GM20000 (cell line): ENCODE measurements at places on chromosomes 13 and 19.
A peak's percentile ranks its signal among the peaks of the same experiment; 100 is the strongest.

DNA sequence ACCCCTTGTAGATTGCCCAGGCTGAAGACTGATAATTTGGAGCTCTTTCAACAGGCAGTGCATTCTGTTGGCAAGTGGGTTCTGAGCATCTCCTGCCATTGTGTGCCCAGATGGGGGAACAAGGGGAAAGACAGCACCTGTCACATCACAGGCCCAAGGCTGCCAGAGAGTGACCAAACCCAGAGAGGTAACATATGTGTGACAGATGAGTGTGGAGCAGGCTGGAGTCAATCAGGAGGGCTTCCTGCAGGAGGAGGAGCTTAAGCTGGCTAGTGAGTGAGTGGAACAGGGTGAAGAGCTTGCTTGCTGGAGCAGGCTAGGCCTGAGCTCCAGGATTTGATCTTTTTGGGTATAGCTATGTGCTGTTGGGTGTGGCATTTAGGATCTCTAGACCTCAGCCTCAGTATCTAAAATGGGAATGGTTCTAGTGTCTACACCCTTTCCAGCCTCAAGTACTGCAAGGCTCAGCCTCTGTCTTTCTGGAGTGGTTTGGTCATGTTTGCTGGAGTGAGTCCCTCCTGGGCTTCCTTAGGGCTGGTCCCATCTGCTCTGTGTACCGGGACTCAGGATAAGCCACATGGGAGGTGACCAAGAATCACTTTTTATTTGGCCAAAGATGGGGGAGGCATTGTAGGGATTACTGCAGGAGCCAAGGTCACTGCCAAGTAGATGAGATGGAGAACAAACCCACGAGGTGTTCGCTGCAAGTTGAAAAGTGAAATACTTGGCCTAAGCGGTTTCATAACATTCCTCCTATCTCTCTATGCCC, 152.4 kb upstream of the TSHZ3 start:
- DNase-seq: no peak

- DNase-seq: no peak
Measured at GRCh38 chr13:73268306-73268705, 209.5 kb downstream of the KLF5 start.

DNA sequence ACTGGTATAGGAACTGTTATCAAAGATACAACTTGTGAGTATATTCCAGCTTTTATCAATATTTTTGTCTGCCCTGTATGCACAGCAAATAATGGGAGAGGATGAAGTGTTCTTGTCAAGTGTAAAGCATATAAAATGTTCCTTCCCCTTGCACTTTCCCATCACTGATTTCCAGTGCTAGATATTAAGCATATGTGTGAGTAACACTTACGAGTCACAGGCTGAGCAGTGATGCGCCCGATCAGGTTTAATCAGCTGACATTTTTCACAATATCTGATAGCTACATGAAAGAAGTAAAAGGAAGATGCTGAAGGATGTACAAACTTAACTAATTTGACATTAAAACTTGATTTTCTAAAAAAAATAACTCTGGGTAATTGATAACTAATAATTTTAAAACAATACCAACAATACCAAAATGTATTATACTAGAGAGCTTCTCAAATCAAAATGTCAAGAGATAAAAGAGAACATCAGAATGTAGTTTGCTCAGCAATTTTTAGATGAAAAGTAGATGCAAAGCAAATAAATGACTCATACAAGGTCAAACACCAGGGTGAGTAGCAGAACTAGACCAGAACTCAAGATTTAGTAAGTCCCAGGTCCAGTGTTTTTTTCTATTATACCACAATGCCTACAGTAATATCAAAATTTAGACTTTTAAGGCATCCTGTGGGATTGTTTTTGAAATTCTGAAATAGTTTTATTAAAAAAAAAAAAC, 56.4 kb downstream of the ZDHHC20 start:
- DNase-seq: no peak

DNA sequence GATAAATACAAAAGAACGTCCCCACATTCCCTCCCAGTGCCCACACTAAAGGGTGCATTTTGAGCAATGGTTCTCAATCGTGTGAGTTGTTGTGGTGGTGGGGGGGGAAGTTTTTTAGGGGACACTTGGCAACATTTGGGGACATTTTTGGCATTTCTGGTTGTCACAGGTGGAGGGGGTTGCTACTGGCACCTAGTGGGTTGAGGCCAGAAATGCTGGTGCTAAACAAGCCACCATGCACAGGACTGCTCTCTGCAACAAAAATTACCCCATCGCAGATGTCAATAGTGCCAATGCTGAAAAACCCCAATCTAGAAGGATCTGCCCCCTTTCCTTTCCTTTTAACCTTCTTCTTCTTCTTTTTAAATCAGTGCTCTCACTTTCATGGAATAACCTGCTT, 453.3 kb downstream of the TSHZ3 start:
- DNase-seq: no peak

DNA sequence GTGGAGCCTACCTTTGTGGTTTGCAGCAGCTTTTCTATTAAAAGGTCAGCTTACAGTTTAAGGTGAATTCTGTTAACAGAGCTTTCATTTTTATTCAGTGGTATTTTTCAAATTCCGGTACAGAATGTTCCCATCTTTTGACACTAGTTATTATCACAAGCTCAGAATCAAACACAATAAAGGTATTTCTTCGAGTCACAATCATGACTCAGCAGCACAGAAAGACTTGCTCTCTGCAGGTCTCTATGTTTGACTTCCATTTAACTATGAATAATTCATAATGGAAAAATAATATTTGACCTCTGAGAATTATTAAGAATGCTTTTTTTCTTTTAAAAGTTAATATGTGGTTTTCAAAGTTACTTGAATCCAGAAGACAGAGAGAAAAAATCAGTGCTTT, 28.2 kb downstream of the DACH1 start:
- DNase-seq: no peak

DNA sequence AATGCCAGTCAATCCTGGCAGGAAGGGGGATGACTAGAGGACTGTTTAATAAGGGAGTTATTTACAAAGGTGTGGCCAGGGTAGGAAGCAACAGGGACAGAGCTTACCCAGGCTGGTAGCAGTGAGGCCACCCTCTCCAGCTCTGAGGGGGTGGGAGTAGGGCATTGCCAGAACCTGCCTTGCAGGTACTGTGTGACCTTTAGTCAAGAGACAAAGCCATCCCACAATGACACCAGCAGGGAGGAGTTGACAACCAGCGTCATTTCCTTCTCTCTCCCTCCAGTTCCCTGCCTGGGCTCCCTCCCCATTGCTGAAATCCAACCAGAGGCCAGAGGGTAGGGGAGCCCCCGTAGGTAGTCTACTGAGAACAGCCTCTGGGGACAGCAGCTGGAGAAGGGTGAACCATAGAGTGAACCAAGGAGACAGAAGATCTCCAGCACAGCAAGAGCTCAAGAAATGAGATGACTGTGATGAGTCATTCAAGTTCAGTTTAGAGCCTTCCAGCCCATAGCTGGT, 33.3 kb upstream of the SPATA13 start:
- peak; percentile 50 for DNase-seq

DNA sequence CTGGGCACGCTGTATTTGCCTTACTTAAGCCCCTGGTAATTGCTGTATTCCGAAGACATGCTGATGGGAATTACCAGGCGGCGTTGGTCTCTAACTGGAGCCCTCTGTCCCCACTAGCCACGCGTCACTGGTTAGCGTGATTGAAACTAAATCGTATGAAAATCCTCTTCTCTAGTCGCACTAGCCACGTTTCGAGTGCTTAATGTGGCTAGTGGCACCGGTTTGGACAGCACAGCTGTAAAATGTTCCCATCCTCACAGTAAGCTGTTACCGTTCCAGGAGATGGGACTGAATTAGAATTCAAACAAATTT, 676 bp downstream of the BRCA2 start:
- peak; percentile 48 for DNase-seq

- no peak for DNase-seq
Measured at GRCh38 chr13:113879494-113880360, 15.9 kb upstream of the GAS6 start.

- DNase-seq: peak; percentile 33
Measured at GRCh38 chr13:40629678-40630384, 36.6 kb downstream of the FOXO1 start.

DNA sequence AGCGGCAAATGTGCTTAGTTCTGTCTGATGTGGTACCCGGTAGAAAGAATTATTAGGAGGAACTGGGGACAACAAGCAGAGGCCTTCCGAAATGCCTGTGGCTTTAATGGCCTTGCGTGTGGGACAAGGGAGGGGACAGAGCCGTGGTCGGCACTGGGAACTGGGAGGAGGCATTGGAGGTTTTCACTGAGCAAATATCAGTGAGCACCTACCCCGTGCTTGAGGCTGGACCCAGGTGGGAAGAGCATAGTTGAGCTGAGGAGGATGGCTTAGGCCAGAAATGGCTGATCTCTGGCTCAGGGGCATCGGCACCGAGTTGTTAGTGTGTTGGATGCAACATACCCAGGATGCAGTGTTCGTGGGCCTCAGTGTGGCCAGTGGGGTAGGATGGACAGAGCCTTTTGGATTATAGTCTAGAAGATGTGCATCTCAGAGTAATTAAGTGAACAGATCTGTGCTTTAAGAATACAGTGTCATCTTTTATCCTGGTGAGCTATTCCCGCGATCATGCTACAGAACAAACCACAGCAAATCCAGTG, 201.3 kb downstream of the TEX29 start:
- no peak for DNase-seq

DNA sequence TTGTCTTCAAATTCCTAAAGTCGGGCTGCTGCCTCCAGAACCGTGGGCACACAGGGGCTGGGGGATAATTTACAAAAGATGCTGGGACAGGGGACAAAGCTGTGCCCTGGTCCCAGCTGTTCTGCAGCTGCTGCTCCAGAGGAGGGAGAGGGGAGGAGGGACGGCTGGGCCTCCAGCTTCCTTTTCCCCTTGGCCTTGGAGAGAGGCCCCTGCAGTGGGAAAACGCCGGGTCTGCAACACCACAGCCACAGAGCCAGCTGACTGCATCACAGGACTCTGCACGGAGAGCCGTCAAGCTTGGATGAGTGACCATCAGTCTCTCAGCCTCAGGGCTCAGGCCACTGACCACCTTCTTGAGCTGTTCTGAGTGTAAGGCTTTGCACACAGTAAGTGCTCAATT, 6.1 kb downstream of the DOCK6 start:
- DNase-seq: no peak

- DNase-seq: no peak
Measured at GRCh38 chr19:48458016-48458415, 2.6 kb downstream of the KCNJ14 start.

DNA sequence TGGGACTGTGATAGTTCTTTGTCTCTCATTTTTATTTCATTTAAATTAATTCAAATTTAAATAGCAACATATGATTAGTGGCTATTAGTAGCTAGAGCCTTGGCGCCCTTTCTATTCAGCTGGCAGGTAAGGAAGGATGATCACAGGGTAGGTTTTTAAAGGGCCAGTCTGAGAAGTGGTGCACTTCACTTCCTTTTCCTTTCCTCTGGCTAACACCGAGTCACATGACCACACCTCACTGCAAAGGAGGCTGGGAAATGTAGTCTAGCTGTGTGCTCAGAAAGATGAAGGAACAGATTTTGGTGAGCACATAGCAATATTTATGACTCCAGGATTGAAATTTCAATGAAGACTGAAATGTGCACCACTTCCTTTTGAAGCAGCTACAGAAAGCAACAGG, 128.7 kb downstream of the TSHZ3 start:
- DNase-seq: no peak

- no peak for DNase-seq
Measured at GRCh38 chr13:52916486-52916990, 68.1 kb upstream of the PCDH8 start.

GRCh38 chr19:13992025-13992424, 14.1 kb downstream of the RFX1 start:
- no peak for DNase-seq

DNA sequence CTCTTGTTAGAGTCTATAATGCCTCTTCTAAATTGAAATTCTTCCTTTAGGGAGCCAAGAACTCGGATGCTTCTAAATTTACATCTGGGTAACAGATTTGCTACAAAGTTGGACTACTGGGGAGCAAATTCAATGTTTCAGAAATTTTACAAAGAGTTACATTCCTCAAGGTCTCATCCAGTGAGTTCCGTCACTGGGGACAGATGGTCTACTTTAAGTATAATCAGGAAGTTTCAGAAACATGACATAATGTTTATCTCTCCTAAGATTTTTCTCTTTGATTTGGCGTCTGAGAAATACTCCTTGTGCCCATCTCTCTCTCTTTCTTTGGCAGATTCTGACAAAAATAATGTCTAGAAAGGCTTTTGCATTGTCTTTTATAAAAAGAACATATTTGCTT, 81.5 kb upstream of the MBNL2 start:
- no peak for DNase-seq

- no peak for DNase-seq
Measured at GRCh38 chr13:48214519-48215121, 18.4 kb upstream of the ITM2B start.

- no peak for DNase-seq
Measured at GRCh38 chr19:46197314-46198070, 32.0 kb upstream of the IGFL1 start.

DNA sequence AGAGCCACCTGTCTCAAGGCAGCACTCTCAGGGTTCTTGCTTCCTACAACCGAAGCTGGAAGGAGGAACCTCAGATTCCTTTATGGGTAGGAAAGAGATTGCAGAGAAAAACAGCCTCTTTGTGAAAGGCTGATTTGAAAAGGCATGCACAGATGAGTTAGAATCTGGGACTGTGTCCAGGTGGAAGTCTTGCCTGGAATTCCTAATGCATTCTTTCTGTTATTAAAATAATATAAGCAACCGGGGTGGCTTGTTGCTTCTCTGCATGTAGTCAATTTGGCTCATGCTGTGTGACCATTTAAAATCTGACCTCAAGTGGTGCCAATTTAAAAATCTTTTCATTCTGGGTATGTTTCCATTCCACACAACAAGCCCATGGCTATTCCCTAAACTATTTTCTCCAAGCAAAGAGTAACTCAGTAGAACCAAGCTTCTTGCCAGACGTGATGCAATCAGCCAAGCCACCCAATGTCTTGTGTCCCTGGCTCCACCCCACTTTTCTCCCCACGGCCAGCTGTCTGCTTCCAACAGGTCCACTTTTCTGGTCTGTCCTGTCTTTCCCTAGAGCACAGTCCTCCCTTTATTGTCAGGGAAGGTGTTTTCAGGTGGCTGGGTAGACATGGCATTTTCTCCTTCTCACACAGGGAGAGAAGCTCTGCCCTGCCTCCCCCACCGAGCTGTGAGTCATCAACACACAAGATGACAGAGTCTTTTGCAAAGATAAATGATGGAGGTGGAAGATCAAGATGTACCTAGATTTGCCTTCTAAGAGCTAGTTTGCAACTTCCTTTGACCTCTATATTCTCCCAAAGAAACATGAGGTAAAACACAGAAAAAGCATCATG, 394.3 kb downstream of the FOXO1 start:
- no peak for DNase-seq
